ENCODE measurements at places on chromosomes 2 and 18.

DNA sequence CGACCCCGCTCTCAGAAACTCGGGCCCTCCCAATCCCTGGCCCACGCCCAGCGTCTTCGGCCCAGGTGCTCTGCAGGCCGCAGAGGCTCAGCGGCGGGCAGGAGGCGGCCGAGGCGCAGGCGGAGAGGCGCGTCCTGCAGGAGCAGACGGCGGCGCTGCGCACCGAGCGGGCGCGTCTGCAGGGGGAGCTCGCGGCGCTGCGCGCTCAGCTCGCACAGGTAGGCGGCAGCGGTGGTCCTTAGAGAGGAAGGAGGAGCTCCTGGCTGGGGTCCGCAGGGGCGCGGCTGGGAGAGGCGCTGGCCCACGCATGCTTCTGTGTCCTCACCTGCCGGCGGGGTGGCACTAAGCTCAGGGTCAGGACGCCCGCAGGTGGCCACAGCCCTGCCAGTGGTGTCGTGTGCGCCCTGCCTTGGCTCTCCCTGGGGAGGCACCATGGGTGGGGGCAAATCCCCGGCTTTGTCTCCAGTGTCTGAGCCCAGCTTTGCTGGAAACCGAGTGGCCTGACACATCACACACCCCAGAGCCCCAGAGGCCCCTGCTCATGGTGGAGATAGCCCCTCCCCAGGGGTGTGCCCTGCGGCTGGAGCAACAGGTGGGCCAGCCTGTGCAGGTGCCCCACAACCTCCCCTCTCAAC, 14.9 kb upstream of the SNED1 start:
- no peak for DNase-seq

DNA sequence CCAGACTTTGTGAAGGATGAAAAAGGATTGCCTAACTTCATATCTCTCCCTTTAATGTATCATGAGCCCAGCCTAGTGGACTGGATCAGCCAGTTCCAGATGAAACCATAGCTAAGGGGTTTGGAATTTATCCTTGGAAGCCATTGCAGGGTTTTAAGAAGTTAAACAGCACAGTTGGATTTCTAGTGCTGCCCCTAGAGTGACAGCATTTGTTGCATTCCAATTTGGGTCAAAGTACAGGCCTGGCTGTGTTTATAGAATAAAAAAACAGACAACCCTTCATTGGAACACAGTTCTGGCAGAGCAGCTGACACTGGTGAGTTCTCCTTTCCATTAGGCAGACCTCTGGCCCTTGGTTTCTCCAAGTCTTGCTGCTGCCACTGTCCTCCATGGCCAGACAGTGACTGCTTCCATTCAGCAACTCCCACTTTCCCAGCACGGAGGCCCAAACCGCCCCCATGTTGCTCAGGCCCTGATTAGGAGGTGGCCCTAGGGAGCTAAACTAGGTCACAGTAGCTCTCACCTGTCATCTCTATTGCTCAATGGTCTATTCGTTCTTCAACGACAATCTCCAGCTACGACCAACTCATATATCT, 8.0 kb downstream of the GPR39 start:
- no peak for DNase-seq

GRCh38 chr2:47682216-47682749, 100.7 kb upstream of the MSH6 start:
- no peak for DNase-seq

- DNase-seq = no peak
Observed at GRCh38 chr2:149617476-149617875, 29.9 kb upstream of the MMADHC start.

DNA sequence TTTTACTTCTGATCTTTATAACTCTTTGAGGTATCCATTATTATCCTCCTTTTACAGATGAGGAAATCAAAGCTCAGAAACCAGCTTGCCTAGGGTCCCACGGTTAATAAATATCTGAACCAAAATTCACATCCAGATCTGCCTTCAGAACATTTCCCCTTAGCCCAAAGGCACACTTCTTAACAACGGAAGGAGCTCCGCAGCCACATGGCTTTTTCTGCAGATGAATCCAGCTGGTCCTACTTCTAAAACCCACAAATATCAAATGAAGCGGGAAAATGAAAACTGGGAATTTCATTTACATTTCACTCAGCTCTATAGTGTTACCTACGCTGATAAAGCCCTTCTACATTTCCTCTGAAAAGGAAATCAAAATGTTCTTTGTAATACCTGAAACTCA, 357.0 kb upstream of the ID2 start:
- DNase-seq = no peak

- DNase-seq = no peak
Observed at GRCh38 chr18:24631243-24632025, 171.0 kb downstream of the HRH4 start.

GRCh38 chr2:46284260-46284659, 12.9 kb upstream of the EPAS1 start:
- no peak for DNase-seq

- no peak for DNase-seq
Observed at GRCh38 chr2:84816426-84817026, 64.4 kb downstream of the TRABD2A start.

DNA sequence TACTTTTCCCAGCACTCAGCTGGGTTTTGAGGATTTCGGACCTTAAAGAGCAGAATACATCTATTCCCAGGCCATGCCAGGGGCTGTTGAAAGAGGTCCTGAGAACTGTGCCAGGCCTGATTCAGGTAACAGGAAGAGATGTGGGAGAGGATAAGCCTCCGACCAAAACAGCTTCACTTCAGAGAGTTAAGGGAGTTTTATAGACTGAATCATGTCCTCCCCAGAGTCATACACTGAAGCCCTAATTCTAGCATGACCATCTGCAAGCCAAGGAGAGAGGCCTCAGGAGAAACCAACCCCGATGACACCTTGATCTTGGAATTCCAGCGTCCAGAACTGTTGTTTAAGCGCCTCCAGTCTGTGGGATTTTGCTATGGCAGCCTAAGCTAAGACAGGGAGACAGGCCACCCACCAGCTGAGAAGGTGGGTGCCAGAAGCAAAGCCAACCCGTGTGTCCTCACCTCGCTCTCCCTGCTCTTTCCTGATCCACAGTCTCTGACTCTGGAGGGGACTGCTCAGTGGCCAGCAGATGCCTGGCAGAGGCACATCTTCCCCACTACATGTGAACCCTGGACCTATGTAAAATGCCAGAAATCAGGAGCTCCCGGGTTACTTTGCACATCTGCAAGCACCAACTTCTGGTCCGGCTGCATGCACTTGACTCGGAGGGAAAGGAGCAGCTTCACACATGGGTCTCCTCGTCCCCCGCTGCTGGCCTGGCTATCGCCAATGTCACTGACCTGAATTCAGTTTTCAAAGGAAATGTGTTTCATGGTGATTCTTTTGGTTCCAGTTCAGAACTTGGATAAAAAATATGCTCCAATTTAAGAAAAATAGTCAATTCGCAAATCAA, 116.8 kb upstream of the EPC2 start:
- DNase-seq = no peak

DNA sequence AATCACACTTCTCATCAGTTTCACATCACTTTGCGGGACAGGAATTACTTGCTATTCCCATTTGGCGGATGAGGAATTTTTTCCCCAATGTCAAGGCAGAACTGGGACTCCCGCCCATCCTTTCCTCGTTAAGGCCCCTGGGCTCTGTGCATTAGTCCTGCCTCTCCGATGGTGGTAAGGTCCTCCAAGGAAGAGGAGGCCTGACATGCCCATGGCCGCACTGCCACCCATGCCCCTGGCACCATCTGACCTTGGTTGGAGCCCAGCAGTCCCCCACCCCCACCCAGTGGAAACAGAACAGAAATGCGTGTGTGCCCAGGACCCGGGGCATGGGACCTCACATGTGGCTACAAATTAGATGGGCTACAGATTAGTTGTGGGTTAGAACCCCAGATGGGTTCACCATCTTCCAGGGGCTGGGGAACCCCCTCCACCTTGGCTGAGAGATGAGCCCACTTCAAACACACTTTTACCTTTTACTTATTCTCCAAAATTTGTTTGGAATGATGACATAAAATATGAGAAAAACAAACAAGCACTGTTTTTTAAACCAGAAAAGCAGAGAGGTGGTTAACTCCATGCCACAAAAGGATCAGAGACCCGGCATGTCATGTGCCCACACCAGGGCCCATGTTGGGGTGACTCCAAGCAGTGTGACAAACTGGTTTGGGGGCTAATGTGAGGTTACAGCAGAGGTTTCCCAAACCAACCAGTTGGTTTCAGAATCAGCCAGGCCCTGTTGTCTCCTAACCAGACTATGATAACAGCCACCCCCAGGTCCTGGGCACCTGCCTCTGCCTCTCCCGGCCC, 11.0 kb upstream of the DUSP2 start:
- no peak for DNase-seq

- DNase-seq = no peak
Observed at GRCh38 chr2:208222351-208222750, 32.5 kb downstream of the IDH1 start.

GRCh38 chr2:157418239-157418641, 25.6 kb downstream of the CYTIP start:
- no peak for DNase-seq

DNA sequence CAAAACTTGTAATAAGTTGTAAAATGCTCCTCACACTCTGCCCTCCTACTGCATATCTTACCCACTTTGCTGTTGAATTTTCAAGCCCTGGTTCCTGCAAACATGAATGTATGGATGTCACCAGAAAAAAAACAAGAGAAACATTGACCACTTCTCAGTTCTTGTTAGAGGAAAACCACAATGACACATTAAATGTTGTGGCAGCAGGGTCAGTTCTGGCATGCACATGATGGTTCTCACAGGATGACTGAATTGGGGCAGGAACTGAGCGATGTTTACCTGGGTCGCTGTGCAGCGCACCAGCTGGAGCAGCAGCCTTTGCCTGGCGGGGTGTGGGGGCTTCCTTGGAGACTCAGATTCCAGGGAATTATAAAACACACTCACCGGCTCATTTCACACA, 14.0 kb upstream of the PRKCE start:
- DNase-seq = no peak

DNA sequence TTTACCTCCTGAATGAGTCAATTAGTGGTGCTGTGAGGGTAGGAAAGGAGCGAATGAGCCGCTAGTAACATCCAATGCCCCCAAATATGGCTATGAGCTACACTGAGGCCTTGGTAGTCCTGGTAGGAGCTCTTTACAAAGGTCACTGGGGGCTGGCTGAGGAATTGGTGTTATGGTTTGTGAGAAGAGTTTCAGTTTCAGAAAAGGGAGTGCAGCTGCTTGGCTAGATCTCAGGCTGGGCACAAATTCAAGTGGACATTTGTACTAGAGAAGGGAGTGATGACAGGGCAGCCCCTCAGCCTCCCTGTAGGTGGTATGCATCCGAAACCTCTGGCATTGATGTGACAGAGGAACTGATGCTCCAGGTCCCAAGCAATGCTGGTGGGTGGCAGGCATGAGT, 13.9 kb upstream of the PAIP2B start:
- peak; percentile 20 for DNase-seq

- DNase-seq = no peak
Observed at GRCh38 chr2:108998911-108999310, 9.9 kb upstream of the EDAR start.

DNA sequence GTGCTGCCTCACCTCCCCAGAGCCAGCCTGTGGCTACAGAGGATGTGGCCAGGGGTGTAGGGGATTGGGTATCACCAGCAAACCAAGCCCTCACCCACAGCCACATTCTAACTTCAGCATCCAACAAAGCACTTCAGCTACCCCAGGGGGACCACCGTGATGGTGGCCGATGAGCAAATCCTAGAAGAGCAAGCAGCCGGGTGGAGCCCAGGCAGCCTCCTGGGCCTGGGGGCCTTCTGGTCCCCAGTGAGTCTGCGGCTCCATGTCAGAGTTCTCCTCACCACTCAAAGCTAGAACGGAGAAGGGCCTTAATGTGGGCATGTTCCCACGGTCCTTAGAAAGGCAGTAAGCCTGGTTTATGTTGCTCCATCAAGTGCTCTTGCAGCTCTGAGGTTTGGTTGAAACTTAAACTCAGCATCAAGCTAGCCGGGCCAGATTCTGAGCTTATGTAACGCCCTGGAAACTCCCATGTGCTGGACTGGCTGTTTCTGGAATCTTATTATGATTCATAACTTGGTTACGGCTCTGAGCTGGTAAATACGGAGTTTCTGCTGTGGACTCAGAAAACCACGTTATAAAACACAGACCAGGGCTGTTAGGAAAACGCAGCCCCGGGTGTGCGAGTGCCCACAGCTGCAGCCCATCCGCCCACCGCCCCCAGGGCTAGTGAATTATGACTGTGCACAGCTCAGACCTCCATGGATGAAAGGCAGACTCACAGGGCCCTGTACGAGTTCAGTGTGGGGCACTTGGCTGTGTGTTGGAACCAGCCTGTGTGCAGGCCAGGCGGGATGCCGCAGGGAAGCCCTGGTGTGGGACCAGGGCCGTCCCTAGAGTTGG, 99.8 kb downstream of the SEPTIN10 start:
- no peak for DNase-seq

DNA sequence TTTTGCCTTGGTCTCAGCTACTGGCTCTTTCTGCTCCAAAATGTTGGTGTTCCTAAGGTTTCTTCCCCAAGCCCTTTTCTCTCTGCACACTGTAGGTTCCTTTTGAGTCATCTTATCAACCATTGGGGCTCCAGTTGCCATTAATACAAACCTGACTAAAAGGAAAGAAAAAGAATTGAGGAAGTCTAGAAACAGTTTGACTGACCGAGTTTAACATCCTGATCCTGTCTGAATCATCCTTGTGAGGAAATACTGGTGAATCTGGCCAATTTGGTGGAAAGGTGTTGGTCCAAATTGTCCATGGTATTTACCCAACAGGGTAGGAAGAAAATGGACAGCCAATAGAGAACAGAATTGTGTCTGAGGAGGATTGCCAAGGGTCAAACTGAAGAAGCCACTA, 38.3 kb downstream of the CRYGD start:
- DNase-seq = no peak

DNA sequence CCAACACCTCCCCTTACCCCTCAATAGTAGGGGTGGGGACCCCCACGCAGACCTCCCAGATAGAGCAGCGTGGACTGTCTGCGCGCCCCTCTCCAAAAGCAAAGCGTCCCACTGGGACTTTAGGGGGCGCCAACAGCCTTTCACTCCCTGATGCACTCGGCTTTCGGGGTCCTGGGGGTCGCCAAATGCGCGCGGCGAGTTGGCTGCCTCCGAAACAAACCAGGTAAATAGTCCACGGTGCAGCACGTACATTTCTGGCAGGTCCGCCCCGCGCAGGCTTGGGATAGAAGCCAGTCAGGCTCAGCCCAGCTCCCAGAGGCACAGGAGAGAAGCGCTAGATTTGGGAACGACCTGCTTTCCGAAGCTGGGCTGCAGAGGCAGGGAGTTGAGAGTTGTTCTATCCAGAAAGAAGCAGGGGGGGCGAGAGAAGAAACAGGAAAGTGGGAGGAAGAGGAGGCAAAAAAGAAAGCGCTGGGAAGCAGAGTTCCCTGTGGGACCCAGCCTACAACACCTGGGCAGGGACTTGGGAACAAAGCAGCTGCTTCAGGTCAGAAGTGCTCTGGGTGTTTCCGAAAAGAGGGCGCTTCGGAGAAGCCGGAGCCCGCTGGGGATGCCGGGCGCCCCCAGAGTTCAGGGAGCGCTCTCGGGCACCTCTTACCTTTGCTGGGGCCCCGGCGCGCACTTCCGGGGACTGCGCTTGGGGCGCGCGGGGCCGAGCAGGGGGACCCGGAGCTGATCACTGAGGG, 544 bp downstream of the EVA1A start:
- no peak for DNase-seq

- no peak for DNase-seq
Observed at GRCh38 chr2:136357007-136357380, 239.0 kb upstream of the CXCR4 start.

Data from amygdala (tissue), 56 donors.